Motor neuron (in vitro differentiated cells): ENCODE measurements at places on chromosomes 12 and 14. TPM values are rescaled to one million over a fixed set of nuclear protein-coding genes. Genes with fewer than 3 reads are reported as not detected.
A peak's percentile ranks its signal among the peaks of the same experiment; 100 is the strongest.

DNA sequence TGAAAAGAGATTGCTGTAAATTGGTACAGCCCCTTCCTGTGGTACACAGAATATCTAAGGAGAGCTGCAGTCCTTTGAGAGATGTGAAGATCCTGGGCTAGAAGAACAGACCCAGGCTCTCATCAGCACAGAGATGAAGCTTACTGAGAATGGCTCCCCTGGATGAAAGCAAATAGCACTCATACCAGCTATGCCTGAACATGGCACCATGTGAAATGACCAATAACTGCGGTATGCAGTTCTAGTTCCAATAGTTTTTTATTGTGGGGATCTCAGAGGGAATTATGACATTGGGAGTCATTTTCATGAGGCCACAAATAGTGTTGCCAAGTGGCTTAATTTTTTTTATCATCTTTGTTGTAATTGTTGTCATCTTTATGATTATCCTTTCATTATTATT is 15.4 kb upstream of the TRHDE start:
- no peak for ATAC-seq

GRCh38 chr12:132173135-132174014 is 29.1 kb downstream of the NOC4L start:
- no peak for ATAC-seq

DNA sequence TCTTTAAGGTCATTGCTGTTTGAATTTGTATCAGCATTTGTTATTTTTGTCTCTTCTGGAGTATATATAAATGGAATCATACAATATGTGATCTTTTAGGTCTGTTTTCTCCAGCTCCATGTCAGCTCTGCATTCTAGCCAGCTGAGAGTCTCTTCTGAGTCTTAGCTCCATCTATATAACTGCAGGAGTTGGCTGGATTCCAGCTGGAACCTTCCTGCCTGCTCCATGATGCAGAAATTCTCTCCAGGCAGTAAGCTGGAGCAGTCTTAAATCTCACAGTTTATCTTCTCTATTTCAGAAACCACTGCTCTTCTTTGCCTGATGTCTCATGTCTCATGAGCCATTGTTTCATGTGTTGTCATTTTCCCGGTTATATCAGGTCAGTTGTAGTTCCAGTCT is 827.6 kb downstream of the NRXN3 start:
- no peak for ATAC-seq

DNA sequence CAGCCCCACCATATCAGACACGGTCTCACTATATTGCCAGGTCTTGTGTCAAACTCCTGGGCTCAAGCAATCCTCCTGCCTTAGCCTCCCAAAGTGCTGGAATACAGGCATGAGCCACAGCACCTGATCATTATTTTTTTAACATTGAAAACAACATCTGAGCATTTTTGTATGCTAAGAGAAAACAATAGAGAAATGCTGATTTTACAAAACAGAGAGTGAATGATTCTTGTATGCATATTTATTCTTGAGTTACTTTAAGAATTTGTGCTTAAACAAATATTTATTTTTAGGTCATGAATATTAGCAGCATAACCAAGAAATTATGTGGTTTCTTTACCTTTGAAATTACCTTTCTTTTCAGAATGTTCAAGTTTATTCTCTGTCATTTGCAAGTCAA is 81.8 kb upstream of the KITLG start:
- ATAC-seq = no peak

- peak; percentile 29 for ATAC-seq
These were observed 84.6 kb upstream of the NAV3 start for GRCh38 chr12:77746096-77746495.

DNA sequence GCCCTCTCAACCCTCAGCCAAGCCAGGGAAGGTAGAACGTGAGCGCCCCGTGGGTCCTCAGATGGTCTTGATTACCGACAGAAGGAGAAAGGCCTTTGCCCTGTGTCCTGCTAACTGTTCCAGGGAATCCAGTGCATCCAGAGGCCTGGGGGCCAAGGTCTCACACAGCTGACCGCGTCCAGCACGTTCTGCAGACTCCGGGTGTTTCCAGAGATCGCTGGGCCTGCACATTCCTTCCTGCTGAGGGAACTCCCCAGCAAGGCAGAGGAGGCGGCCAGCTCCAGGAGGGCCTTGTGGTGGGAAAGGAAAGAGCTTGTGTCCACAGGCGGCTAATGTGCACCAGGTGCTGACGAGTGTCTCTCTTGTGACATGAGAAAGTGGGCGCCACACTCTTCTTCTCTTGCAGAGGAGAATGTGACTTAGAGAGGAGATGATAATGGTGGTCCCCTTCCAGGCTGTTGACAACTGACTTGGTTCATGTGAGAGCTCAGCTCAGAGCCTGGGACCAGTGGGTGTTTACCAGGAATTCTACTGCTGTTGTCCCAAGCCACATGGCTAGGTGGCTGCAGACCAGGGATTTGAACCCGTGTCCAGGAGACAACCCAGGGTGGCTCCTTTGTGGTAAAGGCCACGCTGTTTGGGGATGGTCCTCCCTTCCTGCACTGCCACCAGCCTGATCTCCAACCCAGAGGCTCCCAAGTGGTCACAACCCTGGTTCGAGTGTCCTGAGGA is 46.8 kb upstream of the DLK1 start:
- ATAC-seq = no peak

GRCh38 chr14:71594821-71595220 is 337.4 kb upstream of the RGS6 start:
- ATAC-seq = peak; percentile 42

GRCh38 chr14:24784981-24785380 is 151.0 kb upstream of the GZMB start:
- ATAC-seq = no peak

- ATAC-seq = no peak
These were observed 158.7 kb downstream of the SLC35F4 start for GRCh38 chr14:57707219-57707618.

- no peak for ATAC-seq
These were observed 2.0 kb upstream of the KRT4 start for GRCh38 chr12:52815676-52816588.

GRCh38 chr12:3207858-3208257 is 130.7 kb downstream of the TSPAN9 start:
- no peak for ATAC-seq

DNA sequence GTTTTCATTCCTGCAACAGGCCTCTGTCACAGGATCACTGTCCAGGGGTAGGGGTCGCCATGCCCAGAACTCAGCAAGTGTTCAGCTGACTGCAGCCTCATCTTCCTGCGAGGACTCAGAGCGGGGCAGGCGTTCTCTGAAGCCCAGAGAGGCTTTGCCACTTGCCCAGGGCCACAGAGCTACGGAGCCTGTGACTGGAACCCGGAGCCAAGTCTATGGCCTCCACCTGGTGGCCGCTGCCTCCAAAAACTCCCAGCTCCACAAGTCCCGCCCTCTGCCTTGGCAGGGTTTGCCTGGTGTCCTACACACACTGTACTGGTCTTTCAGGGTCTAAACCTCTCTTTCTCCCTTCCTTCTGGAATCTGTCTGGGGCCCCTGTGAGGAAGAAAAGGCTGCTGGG is 8.7 kb upstream of the PPP1R13B start:
- no peak for ATAC-seq

DNA sequence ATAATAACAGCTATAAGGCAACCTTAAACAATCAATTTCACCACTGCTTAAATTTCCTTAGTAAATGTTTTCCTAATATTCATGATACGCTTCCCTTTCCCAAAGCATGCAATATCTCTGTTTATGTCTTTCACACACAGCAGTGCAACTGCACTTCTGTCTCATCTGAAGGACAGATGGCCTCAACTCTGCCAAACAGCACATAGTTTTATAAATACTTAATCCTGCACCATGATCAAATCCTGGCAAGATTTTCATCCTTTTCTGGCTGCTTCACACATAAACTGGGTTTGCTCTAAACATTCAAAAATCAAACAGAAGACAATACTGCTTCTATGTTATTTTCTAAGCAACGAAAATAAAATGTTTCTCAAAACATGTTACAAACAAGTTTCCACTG is 266.3 kb downstream of the ITPR2 start:
- no peak for ATAC-seq

DNA sequence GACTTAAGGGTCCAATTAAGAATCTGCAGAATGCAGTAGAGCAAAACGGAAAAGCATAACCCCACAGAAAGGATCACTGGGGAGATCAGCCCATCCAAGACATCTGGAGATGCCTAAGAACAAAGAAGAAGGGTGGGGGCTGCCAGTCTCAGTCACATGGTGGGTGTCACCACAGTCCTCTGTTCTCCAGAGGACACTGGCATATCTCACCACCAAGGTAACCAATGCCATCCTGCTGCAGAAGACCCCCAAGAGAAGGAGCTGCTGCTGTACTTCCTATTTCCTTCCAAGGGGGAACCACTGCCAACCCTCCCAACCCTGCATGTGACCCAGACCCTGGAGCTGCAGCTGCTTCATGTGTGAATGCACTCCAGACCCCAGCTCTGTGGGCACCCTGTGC is 91.2 kb downstream of the PTGER2 start:
- no peak for ATAC-seq

DNA sequence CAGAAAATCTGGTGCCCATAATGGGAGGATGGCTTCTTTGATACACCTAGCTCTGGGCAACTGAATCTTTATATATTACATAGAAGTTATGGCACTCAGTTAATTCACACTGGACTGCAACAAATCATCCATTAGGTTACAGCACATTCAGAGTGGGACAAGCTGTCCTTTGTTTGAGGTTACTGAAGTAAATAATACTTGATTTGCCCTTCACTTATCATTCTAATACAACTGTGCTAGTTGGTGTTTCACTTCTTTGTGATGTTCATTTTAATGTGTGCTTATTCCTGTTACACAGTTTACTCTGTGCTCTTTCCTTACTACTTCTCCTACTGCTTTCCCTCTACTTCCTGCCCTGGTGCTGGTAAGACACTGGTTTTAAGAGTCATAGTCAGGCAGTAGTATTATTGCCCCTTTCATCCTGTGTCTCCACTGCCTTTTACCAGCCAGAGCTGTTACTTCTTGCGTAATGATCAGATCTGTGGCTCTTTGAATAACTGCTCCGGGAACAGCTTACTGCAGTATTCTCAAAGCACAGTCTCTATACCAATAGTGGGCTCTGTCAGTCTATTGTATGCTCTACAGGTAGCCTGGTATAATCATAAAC is 36.4 kb upstream of the GXYLT1 start:
- no peak for ATAC-seq

DNA sequence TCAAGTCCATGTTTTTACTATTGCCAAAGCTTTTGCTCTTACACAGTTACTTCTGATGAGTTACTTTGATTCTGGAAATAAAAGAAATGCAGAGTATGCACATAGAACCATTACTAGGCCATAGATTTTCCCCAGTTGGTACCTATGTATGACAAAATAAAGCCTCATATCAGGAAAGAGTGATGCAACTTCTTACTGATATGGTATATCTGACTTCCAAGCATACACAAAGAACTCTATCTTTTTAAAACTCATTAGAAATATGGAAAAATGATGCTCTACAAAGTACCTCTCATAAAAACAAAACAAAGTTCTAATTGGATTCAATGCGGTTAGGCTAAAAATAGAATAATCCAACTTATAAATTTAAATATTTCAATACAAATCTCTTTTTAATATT is 92.1 kb downstream of the STXBP6 start:
- ATAC-seq = no peak

DNA sequence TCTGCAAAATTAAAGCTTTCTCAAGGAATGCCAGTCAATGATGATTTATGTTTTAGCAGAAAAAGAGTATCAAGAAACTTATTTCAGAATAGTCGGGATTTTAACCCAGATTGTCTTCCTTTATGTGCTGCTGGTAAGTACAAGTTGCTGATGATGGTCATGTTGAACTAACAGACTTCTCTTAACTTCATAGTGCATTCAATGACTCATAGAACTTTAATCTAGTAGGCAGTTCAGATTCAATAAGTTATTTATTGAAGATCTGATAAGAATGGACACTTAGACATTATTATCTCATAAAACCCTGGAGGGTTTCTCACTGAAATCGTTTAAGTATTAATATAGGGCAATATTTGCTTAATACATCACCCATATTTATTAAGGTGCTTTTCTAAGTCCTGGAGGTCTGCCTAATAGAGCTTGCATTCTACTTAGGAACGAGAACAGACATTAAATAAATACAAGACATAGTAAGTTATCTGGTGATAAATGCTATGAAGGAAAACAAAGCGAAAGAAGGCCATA is 33.8 kb downstream of the TOGARAM1 start:
- ATAC-seq = no peak

- no peak for ATAC-seq
These were observed 797.1 kb downstream of the NRXN3 start for GRCh38 chr14:78967111-78967809.

DNA sequence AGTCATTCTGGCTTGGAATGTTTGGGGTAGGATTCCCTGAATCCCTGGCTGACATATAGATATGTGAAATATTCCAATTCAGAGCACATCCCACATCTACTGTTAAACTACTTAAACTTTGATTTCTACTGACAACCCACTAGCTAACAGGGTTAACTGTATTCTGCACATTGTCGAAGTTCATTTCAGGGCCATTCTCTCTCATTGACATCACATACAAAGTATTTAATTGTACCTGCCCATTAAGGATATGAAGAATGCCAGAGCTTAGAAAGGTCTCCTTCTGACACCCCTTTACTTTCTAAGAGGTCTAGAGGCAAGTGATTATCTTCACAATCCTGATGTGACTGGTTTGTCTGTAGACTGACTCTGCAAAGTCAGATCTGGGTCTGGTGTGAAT is 2.8 kb upstream of the DCN start:
- no peak for ATAC-seq

- no peak for ATAC-seq
These were observed 59.5 kb upstream of the CHGA start for GRCh38 chr14:92863286-92864080.

GRCh38 chr12:105084251-105085250 is at the start of gene ALDH1L2:
Gene ALDH1L2 (minus strand): TSS chr12:105084458. CDS start chr12:105084436, 22 bp downstream.
- ATAC-seq = peak; percentile 94

GRCh38 chr12:126960709-126961108 is 1306.3 kb upstream of the TMEM132C start:
- peak; percentile 89 for ATAC-seq

The ESPL1 gene
- total RNA-seq = 0.50 and 0.89 TPM in 2 replicates

The DIP2B gene
- total RNA-seq = 28.8 and 30.4 TPM in 2 replicates

The MUCL1 gene
- total RNA-seq = not detected in 2 replicates

The LPAR5 gene
- total RNA-seq = 0.16 and 0.38 TPM in 2 replicates

The GPR135 gene
- 6.1 and 7.7 TPM in 2 replicates for total RNA-seq

The NPFF gene
- not detected in 2 replicates for total RNA-seq

The TRAFD1 gene
- total RNA-seq = 40.8 and 41.3 TPM in 2 replicates

The PTGER2 gene
- 0.09 TPM in 1 of 2 replicates, not detected in the other for total RNA-seq

The OR8S1 gene
- total RNA-seq = not detected in 2 replicates

The NKX2-1 gene
- 0.19 and 0.52 TPM in 2 replicates for total RNA-seq
